Renal cortical epithelial cell (primary cell): ENCODE measurements at places on chromosomes 5 and 9. TPM values are rescaled to one million over a fixed set of nuclear protein-coding genes. Genes with fewer than 3 reads are reported as not detected.
A peak's percentile ranks its signal among the peaks of the same experiment; 100 is the strongest.

DNA sequence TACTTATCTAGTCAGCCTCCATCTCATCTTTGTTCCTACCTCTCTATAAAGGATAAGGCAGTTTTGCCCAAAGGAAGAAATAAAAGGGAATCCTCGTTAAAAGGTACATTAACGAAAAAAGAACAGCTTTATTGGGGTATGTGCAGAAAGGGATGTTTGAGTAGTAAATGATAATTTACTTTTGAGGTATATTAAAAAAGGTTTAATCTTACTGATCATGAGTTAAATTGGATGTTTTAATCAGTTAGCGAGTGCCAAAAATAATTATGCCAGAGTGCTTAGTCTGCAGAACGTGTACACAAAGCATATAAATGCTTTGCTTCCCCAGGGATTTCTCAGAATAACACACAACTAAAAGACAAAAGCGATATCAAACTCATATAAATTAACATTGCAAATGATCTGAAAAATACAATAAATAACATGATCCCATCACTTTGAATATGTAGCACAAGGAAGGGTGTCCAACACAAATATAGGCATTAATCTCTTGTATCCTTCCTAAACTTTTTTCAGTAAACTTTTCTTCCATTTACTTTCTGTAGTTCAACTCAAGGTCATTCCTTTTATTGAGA lies 865.0 kb downstream of the NR2F1-AS1 start:
- DNase-seq, result no peak

GRCh38 chr5:147369742-147370374 lies 135.0 kb downstream of the STK32A start:
- DNase-seq, result peak; percentile 44

DNA sequence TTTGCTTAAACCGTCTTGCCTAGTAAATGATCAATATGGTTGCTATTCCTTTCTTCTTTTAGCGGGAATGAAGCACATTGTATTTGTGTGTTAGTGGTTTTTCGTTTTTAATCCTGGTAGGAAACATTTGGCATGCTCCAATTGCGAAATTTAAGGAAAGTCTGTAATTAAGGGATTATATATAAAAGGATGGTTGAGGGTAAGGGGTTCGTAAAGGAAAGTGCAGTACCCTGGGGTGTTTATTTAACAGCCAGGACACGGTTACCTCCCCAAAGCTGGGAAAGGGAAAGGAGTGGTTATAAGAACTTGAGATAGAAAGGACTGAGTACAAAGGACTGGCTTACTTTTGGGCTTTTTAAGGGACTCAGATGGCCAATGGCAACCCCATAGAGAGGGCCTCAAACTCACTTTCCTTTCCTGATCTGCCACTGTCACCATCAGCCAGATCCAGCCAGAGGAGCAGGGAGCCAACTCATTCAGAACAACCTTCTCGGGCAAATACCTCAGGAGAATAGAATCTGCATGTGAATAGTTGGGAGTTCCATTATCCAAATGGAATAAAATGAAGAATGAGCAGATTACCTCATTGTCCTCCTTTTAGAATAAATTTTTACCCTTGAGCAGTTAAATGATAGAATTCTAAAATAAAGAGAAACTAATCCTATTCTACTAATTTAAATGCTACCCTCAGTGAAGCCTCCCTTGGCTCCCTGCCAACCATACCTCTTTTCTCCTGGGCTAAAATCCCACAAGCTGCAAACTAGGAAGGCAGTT lies 117.7 kb downstream of the SNCAIP start:
- DNase-seq, result no peak

The ATOSB gene
- total RNA-seq, result 32.1 and 36.9 TPM in 2 replicates

The NOXA1 gene
- 2.1 and 2.8 TPM in 2 replicates for total RNA-seq

The TAF11L5 gene
- not detected in 2 replicates for total RNA-seq
